ENCODE measurements at places on chromosomes 13 and 19. TPM values are rescaled to one million over a fixed set of nuclear protein-coding genes. Genes with fewer than 3 reads are reported as not detected.

The SNRNP70 gene
- 234 TPM for total RNA-seq

The PSG7 gene
- total RNA-seq, result not detected

The DIAPH3 gene
- 9.3 TPM for total RNA-seq

The OR7C1 gene
- not detected for total RNA-seq

The TMEM190 gene
- not detected for total RNA-seq

The KLHL26 gene
- total RNA-seq, result 6.4 TPM

The ANGPTL8 gene
- not detected for total RNA-seq

The ZNF560 gene
- total RNA-seq, result 0.36 TPM

The PRSS57 gene
- total RNA-seq, result not detected

The FPR1 gene
- 3.2 TPM for total RNA-seq

The IRGC gene
- total RNA-seq, result not detected

The PLVAP gene
- 1.6 TPM for total RNA-seq

The FLT1 gene
- 14.6 TPM for total RNA-seq

The ZBTB7A gene
- 3.5 TPM for total RNA-seq

The C19orf81 gene
- 2.1 TPM for total RNA-seq

All from cerebellum (tissue), 4 donors.